ENCODE measurements at places on chromosomes 5 and 9.

GRCh38 chr5:34690301-34690700, 34.2 kb downstream of the RAI14 start:
- DNase-seq, result no peak

GRCh38 chr9:93008457-93008856, 50.0 kb upstream of the SUSD3 start:
- no peak for DNase-seq

- DNase-seq, result no peak
Observed at GRCh38 chr5:90479611-90480385, 5.1 kb downstream of the POLR3G start.

DNA sequence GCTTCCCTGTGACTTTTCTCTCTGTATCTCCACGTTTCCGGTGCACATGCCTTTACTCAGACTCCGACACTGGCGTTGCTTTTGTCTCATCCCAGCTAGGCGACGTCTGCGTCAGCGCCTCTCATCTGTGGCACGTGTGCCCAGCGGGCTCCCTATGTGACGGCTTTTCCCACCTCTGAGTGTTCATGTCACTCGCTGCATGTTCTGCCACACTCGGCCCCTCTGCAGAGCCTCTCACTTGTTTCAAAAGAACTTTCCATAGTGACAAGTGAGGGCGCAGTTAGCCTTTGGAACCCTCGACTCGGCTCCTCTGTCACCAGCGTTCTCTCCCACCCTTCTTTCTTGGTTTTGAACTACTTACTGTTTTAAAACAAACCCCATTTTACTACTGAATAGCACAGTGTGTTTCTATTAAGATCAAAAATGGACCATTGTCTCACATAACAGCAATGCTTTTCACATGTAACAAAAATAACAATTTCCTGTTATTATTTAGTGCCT, 113.4 kb upstream of the CACNA1B start:
- DNase-seq, result no peak
